CD4-positive, alpha-beta T cell treated with Interleukin-6 at 100 ng/mL for 8 hours (primary cell): ENCODE measurements at places on chromosomes 13 and 19.
A peak's percentile ranks its signal among the peaks of the same experiment; 100 is the strongest.

DNA sequence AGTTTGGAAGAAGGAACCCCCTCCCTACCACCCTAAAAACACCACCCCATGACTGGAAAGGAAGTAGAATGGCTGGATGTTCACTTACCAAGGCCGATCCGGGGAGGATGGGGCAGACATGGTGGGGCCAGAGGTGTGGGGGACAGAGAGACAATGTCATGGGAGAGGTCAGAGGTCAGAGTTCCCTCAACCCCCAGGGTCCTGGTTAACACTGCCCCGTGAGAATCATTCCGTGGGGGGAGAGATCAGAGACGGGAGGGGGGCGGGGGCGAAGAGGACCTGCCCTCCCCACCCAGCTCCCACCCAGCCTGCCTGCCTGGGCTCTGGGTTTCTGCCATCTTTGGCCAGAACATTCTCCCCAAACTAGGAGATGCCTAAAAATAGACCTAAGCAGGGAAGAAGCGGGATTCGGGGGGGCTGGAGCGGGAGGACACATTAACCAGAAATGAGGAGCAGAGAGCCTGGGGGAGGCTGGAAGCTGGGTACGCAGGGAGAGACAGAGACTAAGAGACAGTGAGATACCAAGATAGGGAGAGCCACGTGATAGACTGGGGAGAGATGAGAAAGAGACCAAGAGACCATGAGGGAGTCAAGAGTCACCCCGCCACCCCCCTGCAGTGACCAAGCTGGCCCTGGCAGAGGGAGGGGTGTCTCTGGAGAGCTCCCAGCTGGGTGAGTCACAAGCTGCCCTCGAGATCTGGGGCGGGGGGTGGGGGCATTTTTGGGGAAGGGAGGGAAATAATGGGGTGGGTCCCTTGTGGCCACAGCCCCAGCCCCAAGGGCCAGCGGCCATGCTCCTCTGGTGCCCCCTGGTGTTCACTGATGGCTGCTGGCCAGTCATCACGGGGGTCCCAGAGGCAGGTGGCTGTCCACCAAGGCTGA, 6.1 kb upstream of the KANK2 start:
- DNase-seq: peak; percentile 13

- DNase-seq: no peak
Observed at GRCh38 chr13:113954046-113954835, 19.6 kb downstream of the C13orf46 start.

DNA sequence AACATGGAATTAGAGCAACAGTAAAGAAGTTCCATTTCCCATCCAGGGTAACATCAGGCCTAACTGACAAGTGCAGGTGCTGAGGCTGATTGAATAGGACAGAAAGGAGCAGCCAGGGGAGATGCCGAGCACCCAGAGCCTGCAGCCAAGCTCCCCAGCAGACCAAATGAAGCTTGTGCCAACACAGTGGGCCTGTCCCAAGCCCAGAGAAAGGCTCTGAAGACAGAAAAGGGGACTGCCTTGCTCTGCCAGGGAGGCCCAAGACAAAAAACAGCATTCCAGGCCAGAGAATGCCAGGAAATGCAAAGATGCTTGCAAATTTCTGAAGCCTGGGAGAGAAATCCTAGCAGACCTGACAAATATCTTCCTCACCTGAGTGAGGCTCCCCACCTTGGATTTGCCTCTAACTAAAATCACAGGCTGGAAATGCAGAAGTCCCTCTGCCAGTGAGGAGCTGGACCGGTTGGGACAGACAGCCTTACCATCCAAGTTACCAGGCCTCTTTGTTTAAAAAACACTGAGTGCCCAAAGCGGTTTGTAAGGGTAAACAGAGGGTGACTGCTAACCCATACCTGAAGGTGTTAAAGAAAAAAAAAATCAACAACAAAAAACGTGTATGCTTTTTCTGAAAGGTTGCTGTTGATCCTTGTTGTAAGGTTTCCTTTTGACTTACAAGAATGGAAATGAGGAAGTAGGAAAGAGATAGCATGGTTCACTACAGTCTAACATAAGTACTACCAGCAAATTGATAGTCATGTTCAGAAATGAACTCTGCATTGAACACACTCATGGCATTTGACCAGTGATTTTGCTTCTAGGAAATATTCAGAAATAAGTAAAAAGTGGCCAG, 11.8 kb upstream of the HMGB1 start:
- no peak for DNase-seq

DNA sequence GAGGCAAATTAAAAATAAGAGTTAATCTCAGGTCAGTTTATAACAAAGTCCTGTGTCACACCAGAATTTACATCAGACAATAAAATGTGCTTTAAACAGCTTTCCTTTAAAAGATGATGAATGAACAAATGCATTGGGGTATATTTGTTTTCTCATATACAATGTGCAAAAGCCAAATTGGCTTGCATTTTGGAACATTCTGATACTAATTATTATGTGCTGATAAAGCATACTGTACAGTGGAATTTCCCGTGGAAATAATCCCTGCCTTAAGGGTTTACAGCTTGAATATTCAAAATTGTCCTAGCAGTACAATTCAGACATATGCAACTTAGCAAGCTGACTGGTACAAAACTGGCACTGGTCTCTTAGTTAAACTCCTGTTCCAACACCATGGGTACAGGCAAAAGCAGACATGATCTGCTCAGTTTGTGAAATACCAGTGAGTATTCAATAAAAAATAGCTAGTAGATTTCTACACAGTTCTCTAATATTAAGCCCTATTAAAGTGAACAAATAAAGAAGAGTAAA, 373.4 kb downstream of the SLITRK1 start:
- no peak for DNase-seq

DNA sequence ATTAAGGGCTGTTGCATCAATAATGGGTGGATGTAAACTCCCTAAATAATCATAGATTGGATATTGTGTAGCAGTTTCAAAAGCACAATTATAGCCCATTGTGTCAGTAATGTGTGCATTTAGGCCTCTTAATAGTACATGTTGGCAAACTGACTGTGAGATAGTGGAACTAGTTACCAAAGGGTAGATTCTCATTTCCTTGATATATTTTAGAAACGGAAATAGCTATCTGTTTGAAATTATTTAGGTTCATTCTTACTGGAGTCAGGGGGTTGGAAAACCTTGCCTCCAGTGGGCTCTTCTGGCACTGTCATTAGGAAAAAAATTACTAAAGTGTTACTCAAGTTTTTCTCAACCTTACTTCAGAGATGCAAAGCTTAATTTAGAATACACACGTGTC, 1074.9 kb downstream of the PCDH17 start:
- no peak for DNase-seq

- DNase-seq: no peak
Observed at GRCh38 chr19:47232422-47233211, 1.6 kb upstream of the BBC3 start.

GRCh38 chr19:18906605-18907519, 10.9 kb upstream of the CERS1 start:
- DNase-seq: no peak

GRCh38 chr19:7535047-7535997, at the start of gene PNPLA6:
PNPLA6 (plus strand) TSS chr19:7535717; CDS start chr19:7535789, 72 bp downstream.
- peak; percentile 87 for DNase-seq

DNA sequence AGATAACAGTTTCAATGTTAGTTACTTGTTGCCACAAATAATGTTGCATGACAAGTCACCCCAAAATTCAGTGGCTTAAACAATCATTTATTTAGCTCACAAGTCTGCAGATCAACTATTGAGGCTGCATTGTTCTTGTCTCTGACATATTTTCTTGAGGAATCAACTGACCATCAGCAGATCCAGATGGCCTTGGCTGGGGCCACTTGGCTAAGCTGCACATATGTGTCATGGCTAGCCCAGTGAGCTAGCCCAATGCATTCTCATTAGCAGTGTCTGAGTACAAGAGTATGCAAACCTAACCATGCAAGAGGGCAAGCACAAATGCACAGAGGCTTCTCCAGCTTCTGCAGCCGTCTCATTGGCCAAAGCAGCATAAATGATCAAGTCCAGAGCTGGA, 180.4 kb downstream of the DNAJC15 start:
- DNase-seq: no peak

DNA sequence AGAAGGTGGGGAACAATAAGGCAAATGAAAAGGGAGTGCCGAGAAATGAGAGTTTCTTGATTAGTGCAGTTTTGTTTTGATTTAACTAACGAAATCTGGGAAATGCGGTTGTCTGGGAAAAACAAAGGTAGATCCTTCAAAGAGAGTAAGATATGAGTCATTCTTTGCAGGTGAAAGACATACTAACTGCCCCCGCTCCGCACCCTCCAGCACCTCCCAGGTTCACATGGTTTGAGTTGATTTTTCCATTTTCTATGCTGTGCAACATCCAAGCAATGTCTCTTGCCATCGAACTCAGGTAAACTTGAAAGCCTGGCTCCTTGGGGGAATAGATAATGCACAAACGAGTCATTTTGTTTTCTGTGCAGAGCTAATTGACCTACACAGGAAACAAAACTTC, 84.1 kb upstream of the KLF12 start:
- no peak for DNase-seq

DNA sequence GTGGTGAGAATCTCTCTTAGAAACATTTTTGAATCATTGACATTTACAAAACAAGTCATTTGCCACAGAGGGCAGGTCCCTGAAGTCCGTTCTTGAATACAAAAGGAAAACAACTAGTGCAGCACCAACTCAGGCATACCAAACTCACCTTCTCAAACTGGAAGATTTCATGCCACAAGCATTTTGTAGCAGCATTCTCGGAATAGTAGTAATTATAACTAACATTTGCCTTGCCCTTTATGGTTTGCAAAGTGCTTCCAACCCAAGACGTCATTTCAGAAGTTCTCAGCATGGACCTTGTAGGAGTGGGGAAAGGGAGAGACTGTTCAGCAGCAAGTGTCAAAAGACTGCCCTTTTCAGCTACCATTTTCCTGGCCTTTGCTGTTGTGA, 344.6 kb downstream of the RFC3 start:
- DNase-seq: no peak

- no peak for DNase-seq
Observed at GRCh38 chr19:34230820-34231219, 23.5 kb upstream of the GARRE1 start.

DNA sequence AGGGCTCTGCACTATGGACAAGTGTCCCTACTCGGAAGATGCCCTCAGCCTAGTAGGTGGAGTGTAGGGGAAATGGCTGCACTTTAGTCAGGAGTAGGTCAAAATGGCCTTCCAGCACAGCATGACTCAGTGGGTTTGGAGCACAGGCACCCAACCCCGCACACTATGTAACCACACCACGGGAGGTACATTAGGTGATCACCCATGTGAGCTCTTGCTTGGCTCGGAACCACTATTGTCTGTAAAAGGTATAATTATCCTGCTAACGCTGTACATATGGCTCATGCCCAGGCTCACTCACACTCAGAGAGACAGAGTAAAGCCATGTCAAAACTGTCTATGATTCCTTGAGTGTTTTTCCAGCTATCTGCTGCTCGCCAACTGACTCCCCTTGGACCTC, 156.9 kb upstream of the DACH1 start:
- no peak for DNase-seq

- no peak for DNase-seq
Observed at GRCh38 chr19:29079356-29080032, 133.5 kb downstream of the UQCRFS1 start.

DNA sequence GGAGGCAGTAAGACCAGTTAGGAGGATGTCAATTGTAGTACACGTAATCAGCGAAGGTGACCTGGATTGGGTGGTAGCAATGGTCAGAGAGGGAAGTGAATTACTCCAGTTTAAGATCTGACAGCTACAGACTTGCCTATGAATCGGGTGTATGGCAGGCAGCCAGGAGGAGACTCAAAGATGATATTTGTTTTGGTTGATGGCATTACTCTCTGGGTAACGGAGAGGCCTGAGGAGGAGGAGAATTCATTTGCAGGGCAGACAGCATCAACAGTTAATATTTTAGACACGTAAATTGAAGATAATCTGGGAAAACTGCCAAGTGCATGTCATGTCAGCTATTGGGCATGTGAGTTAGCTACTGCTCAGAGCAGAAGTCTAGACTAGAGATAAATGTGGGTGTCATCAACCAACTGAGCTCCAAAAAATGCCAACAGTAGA, 109.2 kb downstream of the SGCG start:
- DNase-seq: no peak

DNA sequence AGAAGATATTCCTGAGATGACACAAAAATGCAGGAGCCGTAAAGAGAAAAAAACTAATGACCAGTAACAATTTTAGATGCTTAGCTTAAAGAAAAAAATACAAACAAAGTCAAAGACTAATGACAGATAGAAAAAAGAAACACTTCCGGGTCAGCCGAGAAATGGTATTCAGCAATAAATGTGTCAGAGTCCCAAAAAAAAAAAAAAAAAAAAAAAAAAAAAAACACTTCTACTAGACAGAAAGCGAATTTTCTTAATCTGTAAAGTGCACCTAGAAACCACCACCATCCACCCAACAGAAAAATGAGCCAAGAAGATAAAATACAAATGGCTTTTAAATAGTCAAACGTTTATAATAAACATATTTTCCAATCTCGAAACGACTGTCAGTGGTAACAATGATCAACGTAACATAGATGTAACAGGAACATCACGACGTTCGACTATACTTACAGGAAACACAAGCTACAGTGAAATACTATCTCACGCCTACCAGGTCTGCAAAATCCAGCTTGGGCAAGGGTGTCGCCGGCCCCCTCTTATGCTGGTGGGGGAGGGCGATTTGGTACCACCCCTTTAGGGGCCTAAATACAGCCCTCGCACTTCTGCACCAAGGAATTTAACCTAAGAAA, 10.6 kb downstream of the ABHD17A start:
- no peak for DNase-seq

- DNase-seq: no peak
Observed at GRCh38 chr13:111280681-111281585, 39.5 kb upstream of the TEX29 start.

- DNase-seq: no peak
Observed at GRCh38 chr13:50334115-50334778, 319.0 kb downstream of the KCNRG start.

- no peak for DNase-seq
Observed at GRCh38 chr13:80481588-80481987, 140.7 kb upstream of the SPRY2 start.

DNA sequence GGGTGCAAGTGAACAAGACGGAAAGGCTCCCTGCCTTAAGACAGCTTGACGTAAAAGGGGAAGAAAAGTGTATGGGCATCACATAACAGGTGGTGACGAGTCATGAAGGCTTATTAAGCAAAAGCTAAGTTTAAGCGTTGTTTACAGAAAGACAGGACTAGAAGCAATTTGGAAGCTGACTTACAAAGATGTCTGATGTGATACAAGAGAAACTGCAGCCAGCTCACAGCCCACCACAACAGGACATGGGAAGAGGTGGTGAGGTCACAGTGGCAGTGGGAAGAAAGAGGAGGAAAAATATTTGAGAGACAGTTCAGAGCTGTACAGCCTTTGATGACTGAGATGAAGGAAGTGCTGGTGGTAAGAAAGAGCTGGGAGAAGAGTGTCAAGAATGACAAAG, 181.6 kb downstream of the KLF12 start:
- no peak for DNase-seq

GRCh38 chr19:51627491-51628138, 2.6 kb downstream of the SIGLEC5 start:
- DNase-seq: no peak
